ENCODE measurements at places on chromosomes 1 and 21.

DNA sequence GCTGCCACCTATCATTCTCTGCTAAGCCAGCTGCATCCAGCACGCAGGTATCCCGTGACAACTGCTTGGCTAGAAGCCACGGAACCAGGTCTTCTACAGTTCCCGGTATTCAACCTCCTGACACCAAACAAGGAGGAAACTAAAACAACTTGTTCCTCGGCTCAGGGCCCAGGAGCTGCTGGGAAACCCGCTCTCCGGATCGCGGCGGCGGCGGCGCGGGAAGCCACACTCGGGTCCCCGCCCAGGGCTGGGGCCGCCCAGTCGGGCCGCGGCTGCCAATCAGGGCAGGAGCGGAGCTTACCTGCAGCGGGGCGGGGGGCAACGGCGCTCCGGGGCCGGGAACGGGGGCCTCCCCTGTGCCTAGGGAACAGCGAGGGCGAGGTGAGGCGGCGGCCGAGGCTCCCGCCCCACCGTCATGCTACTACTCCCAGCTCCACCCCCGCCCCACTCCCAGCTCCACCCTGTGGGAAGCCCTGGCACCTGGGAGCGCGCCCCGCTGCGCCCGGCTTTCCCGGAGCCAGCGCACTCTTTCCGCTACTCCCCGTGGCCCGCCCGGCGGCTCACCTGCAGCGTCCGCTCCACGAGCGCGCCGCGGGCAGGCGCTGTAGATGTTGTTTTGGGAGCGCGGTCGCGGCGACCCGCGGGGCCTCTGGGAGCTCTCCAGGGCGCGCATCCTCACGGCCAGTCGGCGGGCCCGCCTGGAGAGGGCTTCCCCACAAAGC is 12.1 kb downstream of the IL24 start:
- DNase-seq = no peak

GRCh38 chr1:108511764-108512163 is 48.1 kb upstream of the EEIG2 start:
- no peak for DNase-seq

DNA sequence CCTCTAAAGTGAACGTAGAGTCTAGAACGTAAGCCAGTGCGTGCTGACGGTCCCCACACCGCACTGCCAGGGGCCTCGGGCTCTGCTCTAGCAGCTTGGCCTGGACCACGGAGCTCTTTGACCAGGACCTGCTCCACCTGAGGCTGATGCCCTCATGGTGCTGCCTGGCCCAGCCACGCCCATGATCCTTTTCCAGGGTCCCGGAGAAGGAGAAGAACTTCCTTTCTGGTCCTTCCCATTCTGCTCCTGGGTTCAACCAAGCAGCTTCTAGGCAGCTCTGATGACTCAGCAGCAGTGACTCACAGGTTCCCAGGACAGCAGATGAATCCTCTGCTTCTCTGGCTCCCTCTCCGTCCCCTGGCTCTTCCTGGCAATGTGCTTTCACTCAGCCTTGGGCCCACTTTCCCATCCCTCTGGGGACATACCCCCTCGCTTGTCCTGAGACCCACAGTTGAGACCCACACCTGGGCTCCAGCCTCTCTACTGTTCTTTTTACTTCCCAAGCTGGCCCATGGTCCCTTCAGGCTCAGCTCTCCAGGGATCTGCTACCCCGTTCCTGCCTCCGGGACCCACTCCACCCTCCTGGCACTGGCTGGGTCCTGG is 246.3 kb upstream of the RAB4A start:
- peak; percentile 77 for DNase-seq

- DNase-seq = no peak
Measured at GRCh38 chr1:232669981-232670747, 40.2 kb upstream of the SIPA1L2 start.

- DNase-seq = no peak
Measured at GRCh38 chr1:171622152-171622462, at the start of gene MYOCOS. MYOCOS (plus strand) TSS chr1:171622243; CDS start chr1:171623884, 1,641 bp downstream.

GRCh38 chr21:46437096-46437498 is 21.6 kb upstream of the DIP2A start:
- DNase-seq = no peak

Data from thoracic aorta (tissue), 2 donors.